ENCODE measurements at places on chromosomes 11 and 22.

DNA sequence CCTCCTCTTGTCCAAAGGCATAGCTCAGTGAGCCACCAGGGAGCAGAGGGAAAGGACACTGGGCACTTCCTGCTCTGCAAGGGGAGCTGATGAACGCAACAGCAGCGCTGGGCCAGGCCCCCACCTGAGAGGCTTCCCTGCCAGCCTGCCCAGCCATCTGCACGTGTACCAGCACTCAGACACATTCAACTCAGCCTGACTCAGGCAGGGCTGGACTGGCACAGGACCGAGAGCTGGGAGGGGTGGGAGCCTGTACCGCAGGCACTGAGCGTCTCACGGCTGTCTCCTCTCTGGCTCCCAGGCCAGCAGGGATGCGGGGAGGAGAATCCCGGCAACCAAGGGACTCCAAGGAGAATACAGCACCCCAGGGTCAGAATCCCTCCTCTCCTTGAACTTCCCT is 411.8 kb downstream of the CTTN start:
- DNase-seq = no peak

DNA sequence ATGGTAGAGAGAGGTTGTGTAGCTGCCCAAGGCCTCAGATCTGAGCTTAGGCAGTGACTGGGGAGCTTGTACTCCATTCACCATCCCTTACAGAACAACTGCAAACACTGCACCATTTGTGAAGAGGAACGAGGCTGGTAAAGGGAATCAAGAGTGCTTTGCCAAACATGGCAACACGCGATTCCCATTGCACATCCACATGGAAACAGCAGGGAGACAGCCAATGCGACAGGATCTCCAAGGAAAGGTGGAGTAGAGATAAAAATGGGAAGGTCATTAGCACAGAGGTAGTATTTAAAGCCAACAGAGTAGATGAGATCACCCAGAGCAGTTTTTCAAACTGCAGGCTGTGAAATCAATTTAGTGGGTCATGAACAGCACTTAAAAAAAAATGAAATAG is 42.0 kb downstream of the TCF20 start:
- no peak for DNase-seq

GRCh38 chr11:133952199-133953190 is 4.3 kb downstream of the IGSF9B start:
- no peak for DNase-seq

GRCh38 chr22:40609216-40609615 is 27.3 kb downstream of the MRTFA start:
- no peak for DNase-seq

DNA sequence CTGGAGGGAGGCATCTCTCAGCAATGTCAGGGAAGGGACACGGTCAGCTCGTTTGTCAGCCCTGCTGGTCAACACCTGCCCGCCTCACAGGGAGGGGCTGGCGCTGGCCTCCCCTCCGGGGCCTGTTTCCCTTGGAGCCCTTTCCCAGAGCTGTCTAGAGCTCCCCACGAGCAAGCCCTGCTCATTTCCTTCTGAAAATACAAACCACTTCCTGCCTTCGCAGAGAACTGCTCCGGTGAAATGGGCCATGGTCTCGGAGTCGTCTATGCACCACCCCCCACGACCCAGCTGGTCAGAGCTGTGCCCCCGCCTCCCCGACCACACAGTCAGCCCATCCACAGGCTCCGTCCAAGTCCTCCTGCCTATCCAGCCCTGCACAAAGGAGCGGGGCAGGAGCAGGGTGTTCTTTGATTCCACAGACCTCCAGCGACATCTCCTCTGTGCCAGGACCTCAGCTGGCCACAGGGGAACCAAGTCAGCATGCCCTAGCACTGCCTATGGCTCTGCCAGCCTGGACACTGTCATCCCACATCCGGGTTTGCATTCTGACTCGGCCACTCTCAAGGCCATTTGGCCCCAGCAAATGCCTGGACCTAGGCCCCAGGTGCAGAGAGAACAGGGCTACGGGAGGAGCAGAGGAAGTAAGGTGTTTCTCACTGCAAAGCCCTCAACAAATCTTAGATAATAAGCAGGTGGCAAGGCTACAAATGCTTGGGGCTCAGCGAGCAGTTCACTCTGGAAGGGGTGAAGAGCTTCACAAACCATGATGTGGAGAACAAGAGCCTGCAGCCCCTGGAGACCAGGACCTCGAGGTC is 82.1 kb upstream of the WNT11 start:
- DNase-seq = peak; percentile 27

DNA sequence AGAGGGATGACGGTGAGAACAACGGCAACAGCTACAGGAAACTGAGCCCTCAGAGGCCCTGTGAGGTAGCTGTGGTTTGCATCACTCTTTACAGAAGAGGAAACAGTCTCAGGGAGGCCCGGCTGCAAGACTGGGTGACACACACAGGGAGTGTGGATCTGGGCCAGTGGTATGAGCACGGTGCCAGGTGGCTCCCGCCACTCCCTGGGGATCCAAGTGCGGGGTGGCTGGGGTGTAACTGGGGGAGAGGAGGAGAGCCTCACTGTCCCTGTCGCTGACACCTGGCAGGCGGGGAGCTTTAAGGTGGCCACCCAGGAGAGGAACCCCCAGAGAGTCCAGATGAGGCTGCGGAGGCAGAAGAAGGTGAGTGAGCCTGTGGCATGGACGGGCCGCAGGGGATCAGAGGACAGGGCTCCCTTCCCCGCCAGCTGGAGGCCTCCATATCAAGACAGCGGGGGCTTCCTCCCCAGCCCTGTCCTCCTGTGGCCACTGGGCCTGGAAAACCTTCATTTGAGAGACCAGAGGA is 5.6 kb downstream of the RGL4 start:
- peak; percentile 82 for DNase-seq

GRCh38 chr22:27684901-27685300 is 116.7 kb downstream of the MN1 start:
- DNase-seq = no peak

GRCh38 chr11:3605771-3606203 is 36.0 kb downstream of the ART5 start:
- DNase-seq = no peak

DNA sequence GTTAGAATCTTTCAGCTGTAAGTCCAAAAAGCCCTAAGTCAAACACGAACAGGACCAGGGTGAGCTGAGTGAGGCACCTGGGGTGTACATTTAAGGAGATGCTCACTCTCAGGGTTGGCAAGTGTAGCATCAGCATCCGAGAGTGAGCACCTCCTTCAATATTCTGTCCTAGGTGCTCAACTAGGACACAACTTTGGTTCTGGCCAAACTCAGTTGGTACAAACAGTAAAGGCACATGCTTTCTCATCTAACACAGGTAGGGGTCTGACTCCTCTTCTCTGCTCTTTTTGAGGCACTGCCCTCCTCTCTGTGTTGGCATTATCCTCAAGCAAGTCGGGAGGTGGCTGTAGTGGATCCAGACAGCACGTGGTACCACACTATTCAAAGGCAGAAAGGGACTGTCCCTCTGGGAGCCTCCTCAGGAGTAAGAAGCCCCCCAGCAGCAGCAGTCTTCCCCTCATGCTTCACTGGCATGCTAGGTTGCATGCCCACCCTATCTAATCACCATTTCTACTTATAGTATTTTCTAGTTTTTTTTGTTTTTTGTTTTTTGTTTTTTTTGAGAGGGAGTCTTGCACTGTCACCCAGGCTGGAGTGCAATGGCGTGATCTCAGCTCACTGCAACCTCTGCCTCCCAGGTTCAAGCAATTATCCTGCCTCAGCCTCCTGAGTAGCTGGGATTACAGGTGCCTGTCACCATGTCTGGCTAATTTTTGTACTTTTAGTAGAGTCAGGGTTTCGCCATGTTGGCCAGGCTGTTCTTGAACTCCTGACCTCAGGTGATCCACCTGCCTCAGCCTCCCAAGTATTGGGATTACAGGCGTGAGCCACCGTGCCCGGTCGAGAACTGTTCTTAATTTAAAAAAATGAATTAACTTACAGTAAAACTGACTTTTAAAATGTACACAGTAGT is 14.7 kb upstream of the MAPK1 start:
- no peak for DNase-seq

GRCh38 chr11:107505647-107506225 is 48.1 kb upstream of the CWF19L2 start:
- DNase-seq = no peak

GRCh38 chr11:18588297-18589252 is at the start of gene UEVLD:
Gene UEVLD (minus strand): TSS chr11:18588734. CDS start chr11:18588654, 80 bp downstream.
- DNase-seq = peak; percentile 75

- no peak for DNase-seq
Observed at GRCh38 chr11:36340897-36341296, 44.8 kb downstream of the PRR5L start.

DNA sequence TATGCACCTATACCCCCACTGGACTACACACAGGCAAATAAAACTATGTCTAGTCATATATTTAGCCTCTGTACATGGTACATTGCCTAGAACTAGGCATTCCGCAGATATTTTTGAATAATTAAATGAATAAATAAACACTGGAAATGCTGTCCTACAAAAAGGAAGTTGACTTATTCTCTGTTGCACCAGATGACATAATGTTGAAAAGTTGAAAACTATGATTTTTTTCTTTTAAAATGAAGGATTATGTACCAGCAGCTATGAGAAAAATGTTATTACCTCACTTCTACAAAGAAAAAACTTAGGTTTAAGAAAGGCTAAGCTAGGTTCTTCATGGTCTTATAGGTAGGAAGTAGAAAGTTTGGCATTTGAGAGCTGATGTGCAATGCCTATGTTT is 856.6 kb downstream of the METTL15 start:
- no peak for DNase-seq

DNA sequence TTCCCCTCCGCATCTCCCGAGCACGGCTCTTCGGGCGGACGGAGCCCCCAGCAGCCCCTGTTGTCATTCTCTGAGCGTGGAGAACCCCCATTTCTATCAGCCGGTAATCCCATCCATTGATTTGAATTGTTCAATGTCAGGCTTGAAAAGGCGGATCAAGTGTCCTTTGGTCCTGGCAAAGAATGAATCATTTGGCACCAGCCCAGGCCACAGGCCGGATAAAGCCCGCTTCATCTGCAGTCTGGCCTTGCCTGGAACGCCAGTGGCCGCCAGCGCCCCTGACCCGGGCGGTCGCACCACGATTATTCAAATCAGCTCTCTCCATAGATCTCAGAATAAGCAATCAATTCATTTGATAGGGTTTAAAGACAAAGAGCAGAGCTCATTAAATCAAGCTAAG is 188.9 kb downstream of the BRD1 start:
- DNase-seq = no peak

- DNase-seq = no peak
Observed at GRCh38 chr11:6927030-6927617, 898 bp downstream of the ZNF215 start.

DNA sequence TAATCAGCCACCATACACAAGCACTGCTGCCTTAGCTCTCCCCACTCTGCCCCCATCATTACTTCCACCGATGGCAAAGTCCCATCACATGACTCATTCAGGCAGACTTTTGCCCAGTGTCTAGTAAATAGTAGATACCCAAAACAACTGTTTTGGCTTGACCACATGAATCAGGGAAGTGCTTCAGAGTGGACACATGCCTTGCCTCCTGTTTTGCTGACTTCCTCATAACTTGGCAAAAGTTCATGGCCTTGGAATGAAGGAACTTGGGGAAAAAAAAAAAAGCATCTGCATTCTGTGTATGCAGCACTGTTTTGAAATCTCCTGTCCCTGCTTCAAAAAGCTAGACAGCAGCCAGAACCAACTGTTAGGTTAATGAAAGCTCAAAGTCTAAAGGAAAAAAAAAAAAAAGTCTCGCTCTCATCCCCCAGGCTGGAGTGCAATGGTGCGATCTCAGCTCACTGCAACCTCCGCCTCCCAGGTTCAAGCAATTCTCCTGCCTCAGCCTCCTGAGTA is 335.3 kb downstream of the FAM181B start:
- DNase-seq = no peak

DNA sequence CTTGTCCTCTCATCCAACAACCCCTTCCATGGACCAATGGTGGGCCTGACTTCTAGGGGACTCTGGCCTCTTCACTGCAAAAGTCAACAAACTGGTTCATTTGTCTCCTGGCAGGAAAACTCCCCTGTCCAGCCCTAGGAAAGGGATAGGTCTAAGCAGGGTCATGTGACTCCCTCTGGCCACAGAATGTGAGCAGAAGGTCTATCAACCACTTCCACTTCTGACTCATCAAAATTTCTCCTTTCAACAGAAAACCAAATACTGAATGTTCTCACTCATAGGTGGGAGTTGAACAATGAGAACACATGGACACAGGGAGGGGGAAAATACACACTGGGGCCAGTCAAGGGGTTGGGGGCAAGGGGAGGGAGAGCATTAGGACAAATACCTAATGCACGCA is 1.3 kb upstream of the ISX start:
- no peak for DNase-seq

DNA sequence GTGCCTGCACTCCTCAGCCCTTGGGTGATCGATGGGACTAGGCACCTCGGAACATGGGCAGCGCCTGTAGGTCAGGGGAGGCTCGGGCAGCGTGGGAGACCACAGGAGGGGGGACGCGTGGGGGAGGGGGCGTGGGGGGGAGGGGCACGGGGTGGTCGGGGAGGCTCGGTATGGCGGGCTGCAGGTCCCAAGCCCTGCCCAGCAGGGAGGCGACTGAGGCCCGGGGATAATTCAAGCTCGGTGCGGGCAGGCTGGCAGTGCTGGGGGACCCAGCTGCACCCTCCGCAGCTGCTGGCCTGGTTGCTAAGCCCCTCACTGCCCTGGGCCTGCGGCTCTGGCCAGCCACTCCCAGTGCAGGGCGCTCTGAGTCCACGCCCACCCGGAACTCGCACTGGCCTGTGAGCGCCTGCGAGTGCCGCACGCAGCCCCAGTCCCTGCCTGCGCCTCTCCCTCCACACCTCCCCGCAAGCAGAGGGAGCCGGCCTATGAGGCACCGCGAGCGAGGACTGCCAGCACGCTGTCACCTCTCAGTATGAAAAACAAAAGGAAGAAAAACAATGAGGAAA is 1698.3 kb upstream of the RAG2 start:
- DNase-seq = no peak

- DNase-seq = no peak
Observed at GRCh38 chr11:121109471-121109870, 8.4 kb downstream of the TECTA start.

GRCh38 chr11:2825889-2826678 is 59.5 kb downstream of the CDKN1C start:
- peak; percentile 28 for DNase-seq

- DNase-seq = peak; percentile 59
Observed at GRCh38 chr11:10405865-10406592, 49.0 kb upstream of the AMPD3 start.

GRCh38 chr22:46052801-46053562 is 76.0 kb upstream of the WNT7B start:
- no peak for DNase-seq

DNA sequence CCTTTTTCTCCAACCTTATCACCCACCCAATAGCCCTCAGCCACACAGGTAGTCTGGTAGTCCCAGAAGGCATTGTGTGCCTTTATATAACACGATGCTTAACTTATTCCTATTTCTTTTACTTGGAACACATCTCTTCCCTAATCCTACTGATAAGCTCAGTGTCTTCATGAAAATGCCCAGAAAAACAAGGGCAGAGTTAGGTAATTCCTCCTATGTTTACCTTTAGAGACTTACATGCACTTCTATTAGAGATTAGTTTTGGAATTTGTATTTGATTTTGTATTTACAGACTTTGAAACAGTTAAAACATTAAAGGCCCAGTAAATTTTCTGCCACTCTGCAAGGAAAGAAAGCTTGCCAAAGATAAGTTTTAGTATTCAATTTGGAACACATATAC is 637.8 kb upstream of the CCDC90B start:
- DNase-seq = no peak

All from CD4-positive, alpha-beta T cell treated with Interferon alpha-2 for 1 hour (primary cell).